ENCODE measurements at places on chromosomes 4 and X.

DNA sequence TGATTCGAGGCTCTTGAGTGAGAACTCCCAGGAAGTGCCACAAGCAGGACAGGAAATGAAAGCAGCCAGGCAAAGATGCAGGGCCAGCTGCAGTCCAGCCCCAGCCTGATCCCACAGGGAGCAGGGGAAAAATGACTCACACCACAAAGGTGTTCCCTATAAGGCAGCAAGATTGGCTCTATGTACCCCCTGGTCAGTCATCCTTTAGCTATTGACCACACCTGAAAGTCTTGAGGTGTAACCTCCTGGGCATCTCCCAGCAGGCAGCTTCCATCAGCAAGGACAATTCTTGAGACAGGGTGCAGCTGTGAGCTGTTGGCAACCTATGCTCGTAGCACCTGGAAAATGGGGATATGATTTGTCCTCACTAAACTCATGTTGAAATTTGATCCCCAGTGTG is 27.9 kb upstream of the EXOC1L start:
- no peak for DNase-seq

- DNase-seq = no peak
Measured at GRCh38 chrX:135544338-135544948, 24.0 kb downstream of the INTS6L start.

DNA sequence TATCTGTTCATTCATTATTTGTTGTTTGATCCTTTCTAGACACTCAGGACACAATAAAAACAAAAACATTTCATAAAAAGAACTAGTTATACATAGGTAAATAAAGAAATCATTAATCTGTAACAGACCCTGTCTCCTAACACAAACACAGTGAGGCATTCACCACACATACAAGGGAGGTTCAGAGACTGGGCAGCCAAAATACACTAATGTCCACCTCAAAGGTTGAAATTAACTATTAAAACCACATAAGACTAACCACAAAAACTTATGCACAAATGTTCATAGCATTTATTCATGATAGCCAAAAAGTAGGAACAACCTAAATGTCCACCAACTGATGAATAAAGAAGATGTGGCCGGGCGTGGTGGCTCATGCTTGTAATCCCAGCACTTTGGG is 7.8 kb downstream of the PAPSS1 start:
- no peak for DNase-seq

- no peak for DNase-seq
Measured at GRCh38 chr4:79947386-79947785, 125.6 kb downstream of the ANTXR2 start.

- DNase-seq = no peak
Measured at GRCh38 chr4:62952366-62952765, 1456.9 kb downstream of the TECRL start.

GRCh38 chr4:148795156-148795864 is 353.1 kb upstream of the NR3C2 start:
- DNase-seq = no peak

All from stimulated activated CD4-positive, alpha-beta T cell treated with anti-CD3 and anti-CD28 coated beads, TNF-alpha, amount 100 ng/mL, for 4 hours (primary cell).